ENCODE measurements at places on chromosomes 16 and 17.

DNA sequence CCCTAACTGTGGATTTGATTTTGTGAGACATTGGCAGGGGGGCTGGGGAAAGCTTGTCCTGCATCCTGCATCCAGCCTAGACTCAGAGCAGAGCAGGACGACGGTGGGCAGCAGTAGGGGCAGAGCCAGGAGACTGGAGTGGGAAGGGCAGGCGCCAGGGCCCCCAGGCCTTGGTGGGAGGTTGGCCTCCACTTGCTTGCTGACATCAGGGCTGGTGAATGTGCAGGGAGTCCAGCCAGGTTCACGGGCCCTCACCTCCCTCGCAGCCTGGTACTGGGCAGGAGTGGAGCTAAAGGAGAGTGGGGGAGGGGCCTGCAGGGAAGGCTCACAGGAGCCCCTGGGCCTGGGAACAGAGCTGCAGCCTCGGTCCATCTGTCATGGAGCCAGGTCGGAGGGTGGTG lies 2.2 kb upstream of the SMTNL2 start:
- DNase-seq, result no peak

- no peak for DNase-seq
Measured at GRCh38 chr17:18379246-18380146, 1.9 kb downstream of the EVPLL start.

DNA sequence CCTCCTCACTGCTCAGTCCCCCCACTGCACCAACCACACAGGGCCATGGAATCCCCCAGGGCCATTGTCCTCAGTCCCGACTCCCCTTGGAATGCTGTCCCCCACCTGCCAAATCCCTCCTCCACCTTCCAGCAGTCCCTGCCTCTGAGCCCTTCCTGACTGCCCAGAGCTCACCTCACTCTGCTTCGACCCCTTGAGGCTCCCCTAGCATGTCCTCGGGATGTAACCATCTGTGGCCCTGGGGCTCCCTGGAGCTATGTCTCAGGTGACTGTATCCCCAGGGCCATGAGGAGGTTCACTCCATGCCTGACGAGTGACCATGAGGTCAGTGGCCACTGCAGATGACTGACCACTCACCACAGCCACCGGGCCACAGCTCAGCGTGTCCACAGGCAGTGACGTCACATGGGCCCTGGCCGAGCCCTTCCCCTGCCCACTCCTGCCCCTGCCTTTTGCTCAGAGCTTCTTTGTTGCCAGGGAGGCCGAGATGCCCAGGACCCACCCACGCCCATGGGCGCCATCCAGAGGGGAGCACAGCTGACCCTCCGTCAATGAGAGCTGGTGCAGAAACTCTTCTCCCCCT lies 7.7 kb upstream of the PIEZO1 start:
- no peak for DNase-seq

DNA sequence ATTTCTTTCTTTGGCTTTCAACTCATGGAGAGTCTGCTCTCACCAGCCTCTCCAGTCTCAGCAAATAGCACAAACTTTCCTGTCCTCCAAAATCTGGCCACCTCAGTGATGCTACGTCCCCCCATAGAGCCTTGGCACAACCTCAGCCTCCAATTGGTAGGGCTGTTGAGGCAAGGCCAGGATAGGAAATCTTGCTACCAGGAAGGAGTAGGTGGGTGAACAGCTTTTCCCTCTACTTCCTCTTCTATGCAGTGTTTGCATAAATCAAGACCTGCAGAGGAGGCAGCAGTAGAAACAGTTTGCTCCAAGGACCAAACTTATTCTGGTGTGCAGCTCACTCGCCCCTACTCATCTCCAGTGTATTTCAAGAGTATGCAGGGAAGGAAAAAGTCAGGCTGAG lies 701 bp upstream of the DPEP2 start:
- no peak for DNase-seq

DNA sequence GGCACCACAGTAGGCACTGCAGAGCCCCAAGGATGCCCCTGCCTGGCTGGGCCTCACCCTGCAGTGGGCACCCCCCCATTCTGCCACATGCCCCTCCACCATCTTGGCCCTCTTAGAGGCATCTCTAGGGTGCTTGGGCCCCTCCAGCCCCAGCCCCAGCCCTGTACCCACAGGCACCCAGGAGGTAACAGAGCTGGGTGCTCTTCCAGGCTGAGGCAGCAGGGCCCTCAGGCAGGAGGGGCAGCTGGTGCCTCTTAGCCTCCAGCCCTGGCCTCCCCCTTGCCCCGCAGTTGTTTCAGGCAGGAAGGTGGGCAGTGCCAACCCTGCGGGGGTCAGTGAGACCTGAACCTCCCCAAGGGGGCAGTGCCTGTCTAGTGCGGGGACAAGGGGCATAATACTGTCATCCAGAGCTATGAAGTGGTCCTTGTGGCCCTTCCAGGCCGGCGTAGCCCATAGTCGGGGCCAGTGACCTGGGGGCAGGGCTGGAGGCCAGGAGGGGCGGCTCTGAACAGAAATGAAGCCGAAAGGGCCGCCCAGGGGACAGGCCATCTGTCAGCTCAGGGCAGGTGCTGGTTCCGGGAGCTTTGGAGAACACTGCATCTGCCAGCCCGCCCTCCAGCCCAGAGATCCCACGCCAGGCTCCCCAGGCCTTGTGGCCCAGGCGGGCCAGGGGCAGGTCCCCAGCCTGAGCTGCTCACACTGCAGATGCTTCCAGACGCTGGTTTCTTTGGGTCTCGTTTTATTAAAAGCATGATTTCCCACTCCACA lies 4.9 kb upstream of the AATK start:
- no peak for DNase-seq

GRCh38 chr17:73302189-73302588 lies 9.6 kb downstream of the CDC42EP4 start:
- no peak for DNase-seq

- DNase-seq, result no peak
Measured at GRCh38 chr17:67080804-67081203, 36.5 kb downstream of the CACNG1 start.

DNA sequence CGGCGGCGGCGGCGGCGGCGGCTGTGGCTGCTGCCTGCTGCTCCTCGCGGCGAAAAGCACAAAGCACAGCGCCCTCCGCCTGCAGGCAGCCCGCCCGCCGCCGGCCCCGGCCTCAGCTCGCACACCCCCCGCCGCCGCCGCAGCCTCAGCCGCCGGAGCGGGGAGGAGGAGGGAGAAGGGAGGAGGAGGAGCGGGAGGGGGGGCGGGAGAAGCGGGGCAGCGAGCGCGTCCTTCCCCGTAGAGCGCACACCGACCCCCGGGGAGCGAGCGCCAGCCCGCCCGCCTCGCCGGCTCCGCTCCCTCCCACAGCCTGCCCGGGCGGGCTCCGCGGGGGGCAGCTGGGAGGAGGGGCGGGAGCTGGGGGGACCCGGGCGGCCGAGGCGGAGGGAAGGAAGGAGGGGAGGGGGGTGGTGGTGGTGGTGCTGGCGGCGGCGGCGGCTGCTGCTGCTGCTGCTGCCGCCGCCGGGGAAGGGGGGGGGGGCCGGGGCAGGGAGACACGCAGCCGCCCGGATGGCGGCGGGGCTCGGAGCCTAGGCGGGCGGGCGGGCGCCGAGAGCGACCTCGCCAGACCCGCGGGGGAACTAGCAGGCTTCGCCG lies at the start of gene UBTF:
Gene UBTF, minus strand, starts transcription at position 60 of the 597 bp plus-strand sequence. CDS start 1,446 bp downstream, outside the sequence.
- no peak for DNase-seq
